ENCODE measurements at places on chromosomes 1 and 21. TPM values are rescaled to one million over a fixed set of nuclear protein-coding genes. Genes with fewer than 3 reads are reported as not detected.

The OR14K1 gene
- not detected for total RNA-seq

DNA sequence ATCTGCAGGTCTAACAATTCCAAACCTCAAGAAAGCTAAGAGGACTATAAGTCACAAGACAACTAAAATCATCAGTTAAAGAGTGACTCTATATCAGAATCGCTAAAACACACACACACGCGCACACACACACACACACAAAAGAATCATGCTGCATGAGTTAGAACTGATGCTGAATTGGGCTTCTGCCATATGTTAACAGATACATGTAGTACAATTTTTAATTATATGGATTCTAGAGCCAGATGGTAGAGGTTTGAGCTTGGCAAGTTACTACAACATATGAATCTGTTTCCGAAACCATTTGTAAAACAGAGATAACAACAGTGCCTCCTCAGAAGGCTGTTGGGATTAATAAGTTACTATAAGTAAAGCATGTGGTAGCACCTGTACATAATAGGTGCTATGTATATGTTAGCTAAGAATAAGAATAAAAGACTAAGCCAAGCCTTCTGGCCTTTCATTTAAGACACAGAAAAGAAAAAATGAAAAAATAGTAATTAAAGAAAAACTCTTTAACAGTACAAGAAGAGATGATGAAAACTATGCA lies 17.9 kb downstream of the EPRS1 start:
- no peak overlapping the region for H3K4me3 ChIP-seq
- peaks cover 37% of the 10 kb centered on the region for H3K36me3 ChIP-seq
- H3K4me1 ChIP-seq: no peaks in the 10 kb centered on the region
- no peak overlapping the region for H3K27ac ChIP-seq
- DNase-seq: no peak

GRCh38 chr1:211944733-211945500 lies 90.4 kb downstream of the INTS7 start:
- no peaks in the 10 kb centered on the region for H3K27me3 ChIP-seq
- no peak overlapping the region for H3K4me3 ChIP-seq
- no peak overlapping the region for H3K27ac ChIP-seq
- no peaks in the 10 kb centered on the region for H3K4me1 ChIP-seq
- H3K36me3 ChIP-seq: peaks cover 5% of the 10 kb centered on the region
- DNase-seq: peak; percentile 57

GRCh38 chr1:91557039-91557690 lies 56.5 kb downstream of the CDC7 start:
- H3K27me3 ChIP-seq: no peaks in the 10 kb centered on the region
- DNase-seq: peak; percentile 37
- H3K36me3 ChIP-seq: no peaks in the 10 kb centered on the region
- H3K4me3 ChIP-seq: no peak overlapping the region
- no peak overlapping the region for H3K27ac ChIP-seq

GRCh38 chr1:177847843-177848242 lies 122.0 kb downstream of the SEC16B start:
- no peaks in the 10 kb centered on the region for H3K36me3 ChIP-seq
- peaks cover 19% of the 10 kb centered on the region for H3K4me1 ChIP-seq
- peak; percentile 95 for DNase-seq

DNA sequence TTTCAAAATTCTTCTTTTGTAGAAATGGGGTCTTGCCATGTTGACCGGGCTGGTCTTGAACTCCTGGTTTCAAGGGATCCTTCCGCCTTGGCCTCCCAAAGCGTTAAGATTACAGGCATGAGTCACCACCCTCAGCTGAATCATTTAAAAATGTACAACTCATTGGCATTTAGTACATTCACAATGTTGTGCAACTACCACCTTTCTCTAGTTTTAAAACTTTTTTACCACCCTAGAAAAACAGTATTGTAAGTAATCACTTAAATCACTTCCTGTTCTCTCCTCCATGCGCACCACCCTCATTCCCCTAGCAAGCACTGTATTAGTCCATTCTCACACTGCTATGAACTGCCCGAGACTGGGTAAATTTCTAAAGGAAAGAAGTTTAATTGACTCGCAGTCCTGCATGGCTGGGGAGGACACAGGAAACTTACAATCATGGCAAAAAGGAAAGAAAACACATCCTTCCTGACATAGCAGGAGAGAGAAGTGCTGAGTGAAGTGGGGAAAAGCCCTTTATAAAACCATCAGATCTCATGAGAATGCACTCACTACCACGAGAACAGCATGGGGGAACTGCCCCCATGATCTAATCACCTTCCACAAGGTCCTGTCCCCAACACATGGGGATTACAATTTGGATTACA lies 14.4 kb upstream of the THEM5 start:
- no peaks in the 10 kb centered on the region for H3K4me1 ChIP-seq
- no peaks in the 10 kb centered on the region for H3K36me3 ChIP-seq
- no peak overlapping the region for H3K4me3 ChIP-seq
- H3K27me3 ChIP-seq: no peaks in the 10 kb centered on the region
- no peak overlapping the region for H3K27ac ChIP-seq
- peak; percentile 39 for DNase-seq

DNA sequence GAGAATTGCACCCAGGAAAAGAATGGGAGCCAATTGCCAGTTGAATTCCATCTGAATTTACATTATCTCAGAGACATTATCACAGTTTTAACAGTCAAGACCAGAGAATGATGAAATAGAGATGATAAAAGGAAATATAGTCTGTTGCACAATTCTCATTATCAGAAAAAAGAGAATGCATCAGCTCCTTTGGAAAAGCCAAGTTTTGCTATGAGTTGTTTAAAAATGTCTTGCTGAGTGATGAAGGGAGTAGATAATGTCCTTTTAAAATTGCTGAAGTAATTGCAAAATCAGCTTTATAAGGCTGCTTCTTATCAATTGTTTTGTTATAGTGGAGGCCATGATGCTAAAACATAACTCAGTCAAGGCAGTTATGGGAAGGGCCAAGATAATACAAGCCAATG lies 37.9 kb upstream of the EEIG2 start:
- no peaks in the 10 kb centered on the region for H3K27me3 ChIP-seq
- no peaks in the 10 kb centered on the region for H3K4me1 ChIP-seq
- peak; percentile 31 for DNase-seq
- no peaks in the 10 kb centered on the region for H3K36me3 ChIP-seq
- H3K4me3 ChIP-seq: no peak overlapping the region

The OLFML2B gene
- 14.7 TPM for total RNA-seq

The CDA gene
- not detected for total RNA-seq

The DHDDS gene
- total RNA-seq: 87.2 TPM

- H3K4me3 ChIP-seq: no peak overlapping the region
- peaks cover 12% of the 10 kb centered on the region for H3K4me1 ChIP-seq
- no peaks in the 10 kb centered on the region for H3K27me3 ChIP-seq
- peak; percentile 79 for DNase-seq
- H3K27ac ChIP-seq: peak overlapping the region; percentile 62
These were observed 5.2 kb upstream of the LIN28A start for GRCh38 chr1:26405281-26405915.

DNA sequence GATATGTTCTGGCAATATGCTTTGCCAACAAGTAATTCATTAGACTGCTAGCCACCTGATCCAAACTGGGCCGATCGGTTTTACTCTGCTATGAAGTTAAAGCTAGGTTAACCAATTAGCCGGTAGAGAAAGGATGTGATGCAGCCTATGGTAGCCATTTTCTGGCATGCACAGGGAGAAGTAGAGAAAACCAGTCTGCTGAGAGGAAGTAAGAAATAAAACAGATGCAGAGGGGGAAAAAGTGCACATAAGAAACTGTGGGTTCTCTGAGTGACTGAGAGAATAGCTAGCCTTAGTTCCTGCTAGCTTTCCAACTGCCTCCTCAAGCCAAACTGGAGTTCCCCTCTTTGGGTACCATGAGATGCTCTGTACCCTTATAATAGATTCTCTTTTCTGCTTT lies 52.8 kb downstream of the ARID4B start:
- no peak overlapping the region for H3K27ac ChIP-seq
- H3K36me3 ChIP-seq: no peaks in the 10 kb centered on the region
- H3K4me3 ChIP-seq: no peak overlapping the region
- H3K27me3 ChIP-seq: no peaks in the 10 kb centered on the region

- H3K4me3 ChIP-seq: no peak overlapping the region
- H3K27ac ChIP-seq: no peak overlapping the region
- H3K4me1 ChIP-seq: no peaks in the 10 kb centered on the region
- H3K36me3 ChIP-seq: no peaks in the 10 kb centered on the region
These were observed 4.8 kb downstream of the RUNX3 start for GRCh38 chr1:24925082-24925779.

All from astrocyte (in vitro differentiated cells and primary cell).